ENCODE measurements at places on chromosomes 13 and 19.

DNA sequence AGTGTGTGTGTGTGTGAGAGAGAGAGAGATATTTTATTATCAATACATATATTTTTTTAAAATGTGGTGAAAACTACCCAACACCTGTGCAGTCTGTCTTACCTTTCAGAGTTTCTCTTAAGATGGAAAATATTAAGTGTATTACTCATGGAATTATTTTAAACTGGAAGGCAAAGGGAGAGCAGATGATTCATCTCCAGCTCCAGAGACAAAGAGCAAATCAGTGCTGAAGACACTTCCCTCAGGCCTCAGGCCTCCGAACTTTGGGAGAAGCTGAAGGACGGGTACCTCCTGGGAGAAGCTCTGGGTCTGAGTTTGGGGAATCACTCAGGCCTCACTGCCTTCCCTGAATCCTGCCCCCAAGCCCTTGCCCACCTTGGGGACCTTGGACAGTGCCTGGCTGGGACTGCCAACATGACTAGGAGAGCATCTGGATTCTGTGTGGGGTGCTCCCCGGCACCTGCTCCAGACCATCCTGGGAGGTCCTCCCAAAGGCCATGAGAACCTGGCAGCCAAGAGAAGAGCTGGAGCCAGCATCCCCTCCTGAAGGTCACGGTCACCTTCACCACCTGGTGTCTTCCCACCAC, 170.4 kb upstream of the UBL3 start:
- no peak for DNase-seq

DNA sequence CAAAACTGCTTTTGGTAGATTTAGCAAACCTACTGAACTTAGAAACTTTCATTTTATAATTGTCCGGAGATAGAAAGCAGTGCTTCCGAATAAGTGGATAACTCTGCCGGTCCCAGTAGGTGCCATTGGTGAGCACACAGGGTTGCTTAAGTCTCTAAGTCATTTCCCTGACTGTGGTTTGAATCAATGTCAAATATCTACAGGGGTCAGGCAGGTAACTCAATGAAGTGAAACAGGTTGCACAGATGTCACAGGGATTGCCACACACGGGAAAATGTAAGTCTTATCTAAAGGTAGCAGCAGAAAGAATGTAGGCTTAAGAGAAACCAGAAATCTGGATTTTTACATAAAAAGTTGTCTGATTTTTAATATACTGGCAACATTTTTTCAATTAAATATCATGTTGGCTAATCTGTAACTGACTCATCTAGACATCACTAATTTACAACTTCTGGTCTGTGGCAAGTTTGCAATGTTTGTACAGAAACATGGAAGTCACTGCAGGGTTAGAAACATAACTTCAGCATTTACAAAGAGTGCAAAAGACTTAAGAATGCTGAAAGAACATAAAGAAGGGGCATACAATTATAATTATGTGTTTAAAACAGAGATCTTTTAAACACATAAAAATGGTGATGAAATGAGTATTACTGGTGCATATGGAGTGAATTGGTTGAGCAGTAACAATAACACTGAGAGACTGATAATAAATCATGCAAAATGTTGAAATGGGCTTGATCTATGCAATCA, 14.3 kb upstream of the LRRC63 start:
- no peak for DNase-seq

- DNase-seq, result no peak
Measured at GRCh38 chr13:112696869-112697465, 7.1 kb downstream of the ATP11A start.

DNA sequence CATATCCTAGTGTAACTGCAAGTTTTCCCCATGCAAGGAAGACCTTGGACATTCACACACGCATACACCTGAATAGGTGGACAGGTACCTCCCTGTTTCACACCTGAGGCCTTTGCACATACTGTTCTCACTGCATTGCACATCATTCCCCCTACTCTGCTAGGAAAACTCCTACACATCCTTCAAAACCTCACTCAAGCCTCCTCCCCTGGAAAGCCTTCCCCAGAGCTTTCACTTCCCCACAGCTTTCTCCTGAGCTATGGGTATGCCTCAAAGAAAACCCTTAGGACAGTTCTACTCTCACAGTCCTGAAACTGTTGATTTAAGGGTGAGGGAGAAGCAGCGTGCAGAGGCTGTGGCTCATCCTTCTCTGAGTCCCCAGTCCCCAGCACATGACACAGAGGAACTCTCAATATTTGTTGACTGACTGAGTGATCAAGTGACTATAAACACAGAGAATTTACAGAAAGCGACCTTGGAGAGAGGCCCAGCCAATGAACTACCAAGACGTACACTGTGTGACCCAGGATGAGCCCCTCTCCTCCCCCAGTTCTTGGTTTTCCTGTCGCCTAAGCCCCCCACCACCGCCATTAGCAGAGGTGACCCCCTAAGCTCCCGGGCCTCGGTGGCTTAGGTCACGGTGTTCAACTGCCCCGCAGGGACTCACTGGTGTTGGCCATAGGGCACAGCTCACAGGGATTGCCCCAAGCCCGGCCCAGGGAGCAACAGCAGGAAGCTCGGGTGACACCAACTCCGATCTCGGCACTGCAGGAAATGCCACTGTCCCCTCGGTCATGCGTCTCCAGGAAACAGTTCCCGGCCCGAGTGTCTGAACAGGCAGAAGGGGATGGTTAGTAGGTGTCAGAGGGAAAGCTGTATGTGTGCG, 40.6 kb downstream of the FBN3 start:
- no peak for DNase-seq

DNA sequence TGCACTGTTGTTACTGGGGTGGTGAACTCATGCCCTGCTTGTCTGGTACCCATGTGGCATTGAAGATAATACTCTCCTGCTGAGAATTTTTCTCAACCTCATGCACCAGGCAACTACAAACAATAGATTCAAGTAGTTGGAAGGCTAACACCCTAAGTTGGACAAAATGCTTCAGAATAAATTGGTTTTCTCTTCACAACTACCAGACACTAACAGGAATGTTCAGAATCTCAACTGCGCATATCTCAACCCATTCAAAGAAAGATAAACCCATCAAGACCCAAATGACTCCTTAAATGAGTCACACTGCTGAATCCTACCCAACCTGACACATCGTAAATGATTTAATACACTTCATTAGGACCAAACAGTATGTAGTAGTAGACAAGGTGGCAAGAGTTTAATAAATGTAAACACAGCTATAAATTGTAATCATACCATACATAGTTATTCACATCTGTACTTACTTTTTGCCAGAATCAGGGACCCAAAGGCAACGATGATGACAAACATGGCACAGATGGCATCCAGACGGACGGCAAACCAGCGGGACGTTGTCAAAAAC, 227.4 kb downstream of the ABCC4 start:
- no peak for DNase-seq

- DNase-seq, result no peak
Measured at GRCh38 chr13:97809576-97809975, 143.9 kb upstream of the IPO5 start.

- DNase-seq, result no peak
Measured at GRCh38 chr13:19089315-19089714, 92.3 kb downstream of the TUBA3C start.

DNA sequence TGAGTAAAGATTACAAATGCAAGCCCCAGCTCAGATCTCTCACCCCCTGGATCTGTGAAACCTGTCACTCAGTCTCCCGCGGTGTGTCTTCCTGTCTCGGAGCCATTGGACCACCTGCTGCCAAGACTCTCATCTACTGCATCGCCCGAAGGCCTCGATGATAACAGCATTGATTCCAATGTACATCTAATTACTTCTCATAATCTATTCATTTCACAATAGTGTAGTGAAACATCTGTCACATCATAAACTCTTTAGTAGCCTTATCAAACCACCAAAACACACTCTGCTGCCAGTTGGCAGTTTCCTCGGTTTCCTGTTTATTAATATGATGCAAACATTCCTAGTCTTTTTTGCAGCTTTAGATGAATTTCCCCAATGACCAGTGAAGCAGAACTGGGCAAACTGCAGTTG, 220.3 kb downstream of the POU4F1 start:
- no peak for DNase-seq
